SJSA1 (cell line): ENCODE measurements at places on chromosomes 4 and X. TPM values are rescaled to one million over a fixed set of nuclear protein-coding genes. Genes with fewer than 3 reads are reported as not detected.
A peak's percentile ranks its signal among the peaks of the same experiment; 100 is the strongest.

GRCh38 chrX:130179170-130179569 lies 7.4 kb downstream of the RAB33A start:
- DNase-seq: no peak

- DNase-seq: peak; percentile 11
Measured at GRCh38 chr4:56078866-56079265, 130.1 kb downstream of the CEP135 start.

DNA sequence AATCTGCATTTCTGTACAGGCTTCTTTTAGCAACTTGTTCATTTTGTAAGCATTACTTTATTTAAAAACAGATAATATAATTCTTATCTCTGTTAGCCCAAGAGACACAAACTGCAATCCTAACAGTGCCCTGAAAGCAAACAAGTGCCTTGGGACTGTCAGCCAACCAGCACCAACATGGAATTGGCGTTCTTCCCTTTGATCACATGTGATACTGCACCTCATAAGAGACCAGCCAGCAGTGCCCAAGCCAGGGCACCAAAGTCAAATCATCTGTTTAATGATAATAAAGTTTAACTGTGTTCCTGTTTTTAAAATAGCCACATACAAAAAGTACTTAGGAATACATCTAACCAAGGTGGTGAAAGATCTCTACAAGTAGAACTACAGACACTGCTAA lies 223.2 kb downstream of the PRDM5 start:
- DNase-seq: no peak

DNA sequence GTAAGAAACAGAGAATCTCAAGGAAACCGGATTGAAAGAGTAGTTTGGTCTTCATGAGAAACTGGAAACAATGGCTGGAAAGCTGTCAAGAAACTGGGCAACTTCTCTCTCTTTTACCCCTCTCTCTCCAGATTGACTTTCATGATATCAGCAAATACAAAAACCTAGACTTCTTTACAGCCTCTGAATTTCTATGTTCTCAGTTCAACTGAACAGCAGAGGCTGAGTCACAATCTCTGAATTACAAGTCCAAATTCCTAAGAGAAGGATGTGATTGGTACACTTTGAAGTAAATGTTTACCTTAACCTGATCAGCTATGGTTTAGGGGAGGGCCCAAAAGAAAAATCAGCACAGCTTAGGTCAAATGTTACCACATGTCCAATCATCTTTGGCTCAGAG lies 974.9 kb downstream of the RPA4 start:
- no peak for DNase-seq

GRCh38 chrX:86078650-86079049 lies 31.3 kb upstream of the CHM start:
- DNase-seq: no peak

GRCh38 chr4:23041501-23041900 lies 348.8 kb downstream of the GBA3 start:
- no peak for DNase-seq

- DNase-seq: no peak
Measured at GRCh38 chrX:130523460-130524394, 121.9 kb downstream of the RBMX2 start.

- no peak for DNase-seq
Measured at GRCh38 chr4:151530783-151531182, 121.8 kb downstream of the FHIP1A start.

GRCh38 chrX:41276661-41277506 lies 57.1 kb upstream of the DDX3X start:
- no peak for DNase-seq

DNA sequence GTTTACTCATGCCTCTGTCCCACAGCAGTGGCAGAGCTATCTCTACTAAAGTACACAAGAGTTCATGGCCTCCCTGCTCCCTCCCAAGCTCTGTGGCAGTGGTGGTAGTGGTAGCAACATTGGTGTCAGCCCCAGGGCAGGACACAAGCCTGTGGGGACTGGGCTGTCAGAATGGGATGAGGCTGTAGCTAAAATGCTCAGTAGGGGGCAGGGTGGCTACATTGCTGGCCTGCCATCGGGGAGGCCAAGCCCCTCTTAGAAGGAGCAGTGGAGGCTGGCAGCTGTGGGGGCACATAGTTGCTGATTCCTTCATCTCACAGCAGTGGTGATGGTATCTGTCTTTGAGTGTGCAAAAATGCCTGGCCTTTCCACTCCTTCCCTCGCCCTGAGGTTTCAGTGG lies 461.7 kb downstream of the PCDH18 start:
- no peak for DNase-seq

DNA sequence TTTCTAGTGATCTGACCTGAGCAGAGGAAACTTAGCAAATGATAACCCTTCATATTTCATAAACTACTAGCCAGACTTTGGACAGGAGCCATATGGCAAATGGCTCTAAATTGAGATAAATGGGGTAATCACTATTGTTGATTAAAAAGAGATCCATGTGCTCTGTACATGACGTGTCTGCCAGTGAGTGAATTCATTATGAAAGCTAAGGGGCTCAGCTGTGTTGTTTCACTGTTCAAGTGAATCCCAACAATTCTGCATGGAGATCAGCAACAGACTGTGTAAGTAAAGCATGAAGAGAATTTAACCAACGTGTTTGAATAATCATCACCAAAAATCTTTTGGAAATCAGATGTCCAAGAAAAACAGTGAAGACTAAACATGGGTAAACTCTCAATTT lies 9.5 kb upstream of the QRFPR start:
- DNase-seq: no peak

DNA sequence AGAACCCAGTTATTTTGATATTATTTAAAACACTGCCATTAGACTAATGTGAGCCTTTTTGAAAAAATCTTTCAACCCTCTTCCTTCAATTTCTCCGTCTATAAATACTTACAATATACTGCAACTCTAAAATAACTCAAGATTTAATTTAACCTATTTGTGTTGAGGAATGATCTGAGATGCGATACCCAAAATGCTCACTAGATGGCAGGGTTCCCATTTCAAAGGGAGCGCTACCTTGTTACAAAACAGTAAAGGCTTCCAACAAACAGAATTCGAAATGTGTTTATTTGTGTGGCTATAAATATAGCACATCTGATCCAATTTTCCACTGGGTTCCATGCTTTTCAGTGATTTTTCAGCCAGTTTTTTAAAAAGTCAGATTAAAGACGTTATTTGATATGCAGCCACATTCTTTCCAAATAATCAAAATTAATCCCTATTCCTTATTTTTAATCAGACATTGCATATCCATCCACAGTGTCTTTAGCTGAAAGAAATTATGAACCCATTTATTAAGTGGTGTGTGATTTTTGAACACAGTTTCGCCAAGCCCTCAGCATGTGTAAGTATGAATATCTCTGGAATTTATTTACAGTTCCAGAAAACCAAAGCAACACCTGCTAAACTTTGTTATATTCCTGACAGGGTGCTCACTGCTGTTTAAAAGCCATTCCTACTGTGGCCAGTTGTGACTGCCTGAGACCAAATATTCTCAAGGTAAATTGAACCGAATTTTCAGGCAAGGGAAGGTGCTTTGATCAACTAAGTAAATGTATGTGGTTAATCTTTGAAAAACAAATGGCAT lies 668.0 kb upstream of the LCORL start:
- DNase-seq: peak; percentile 57

DNA sequence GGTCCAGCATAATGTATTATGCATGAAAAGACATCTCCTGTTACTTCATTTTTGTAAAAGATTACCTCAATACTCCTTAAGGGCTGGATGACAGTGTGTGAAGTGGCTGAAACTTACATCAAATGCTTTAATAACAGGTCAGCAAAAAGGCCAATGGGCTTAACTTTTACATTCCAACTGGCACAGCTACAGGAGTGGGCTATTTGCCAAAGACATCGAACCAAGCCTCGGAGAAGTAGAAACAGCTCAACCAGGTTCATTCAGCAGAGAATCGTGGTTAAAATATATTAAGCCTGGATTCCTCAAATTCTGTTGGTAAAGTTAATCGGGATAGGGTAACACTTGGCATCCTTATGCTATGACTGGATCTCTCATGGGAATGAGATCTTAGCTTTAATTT lies 639.7 kb downstream of the TRIML1 start:
- no peak for DNase-seq

DNA sequence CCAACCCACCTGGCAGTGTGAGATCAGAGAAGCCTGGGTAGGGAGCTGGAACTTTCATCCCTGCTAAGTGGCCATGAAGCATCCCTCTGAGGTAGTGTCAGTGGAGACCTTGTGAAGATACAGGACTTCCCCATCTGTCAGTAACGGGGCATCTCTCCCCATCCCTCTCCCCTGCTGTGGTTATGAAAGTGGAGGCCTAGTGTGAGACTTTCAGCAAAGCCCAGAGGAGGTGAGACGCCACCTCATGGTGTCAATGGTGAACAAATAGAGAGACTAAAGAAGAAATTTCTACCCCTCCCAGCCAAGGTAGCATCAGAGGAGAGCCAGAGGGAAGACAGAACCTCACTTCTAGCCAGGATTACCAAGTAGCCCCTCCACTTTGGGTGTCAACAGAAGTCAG lies 150.2 kb downstream of the VEGFC start:
- no peak for DNase-seq

GRCh38 chrX:101383679-101384205 lies 2.2 kb downstream of the BTK start:
- no peak for DNase-seq

DNA sequence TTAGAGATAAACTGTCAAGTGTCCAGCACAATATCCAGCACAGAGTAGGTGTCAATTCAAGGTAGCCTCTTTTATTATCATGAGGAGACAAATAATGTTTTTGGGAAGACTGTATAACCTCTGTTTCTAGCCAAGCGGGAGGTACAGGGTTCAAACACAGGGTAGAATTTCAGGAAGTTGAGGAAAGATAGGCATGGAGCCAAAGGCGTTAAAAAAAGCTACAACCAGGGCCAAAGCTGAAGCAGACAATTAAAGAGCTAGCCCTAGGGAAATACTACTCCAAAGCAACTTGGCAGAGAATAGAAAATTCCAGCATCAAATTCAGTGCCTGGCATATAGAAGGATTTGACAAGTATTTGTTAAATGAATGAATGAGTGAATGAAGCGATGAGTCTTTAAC lies 40.0 kb upstream of the CASK start:
- no peak for DNase-seq

DNA sequence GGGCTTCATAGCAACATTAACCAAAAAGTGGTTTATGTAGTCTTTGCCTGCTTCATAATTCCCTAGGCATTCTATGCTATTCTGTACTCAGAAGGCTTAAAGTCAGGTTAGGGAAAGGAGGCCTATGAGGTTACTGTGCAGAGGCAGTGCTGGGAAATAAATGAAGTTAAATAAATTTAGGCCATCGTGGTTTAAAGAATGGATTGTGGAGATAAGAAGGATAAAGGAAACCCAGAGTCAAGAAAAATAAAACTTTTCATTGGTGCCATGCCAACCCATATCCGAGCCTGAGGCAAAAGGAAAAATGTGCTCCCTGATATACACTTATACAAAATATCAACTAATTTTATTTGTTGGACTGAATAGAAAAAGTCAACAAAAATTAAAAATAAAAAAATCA lies 70.2 kb downstream of the AR start:
- no peak for DNase-seq

PDGFC gene
- 63.0 and 73.1 TPM in 2 replicates for total RNA-seq

ZNF81 gene
- total RNA-seq: 6.4 and 18.3 TPM in 2 replicates

TMEM144 gene
- 0.06 and 1.1 TPM in 2 replicates for total RNA-seq

RPA4 gene
- total RNA-seq: 0.16 and 0.29 TPM in 2 replicates

GIMD1 gene
- total RNA-seq: not detected in 2 replicates

GAGE12J gene
- total RNA-seq: not detected in 2 replicates

FAM184B gene
- total RNA-seq: not detected in 2 replicates

ZCCHC18 gene
- total RNA-seq: 1.2 and 1.6 TPM in 2 replicates

GC gene
- not detected in 2 replicates for total RNA-seq

NPY2R gene
- total RNA-seq: not detected in 2 replicates

DRD5 gene
- not detected in 2 replicates for total RNA-seq

L1CAM gene
- total RNA-seq: 0.05 TPM in 1 of 2 replicates, not detected in the other
